ENCODE measurements at places on chromosomes 1 and 21. TPM values are rescaled to one million over a fixed set of nuclear protein-coding genes. Genes with fewer than 3 reads are reported as not detected.

GRCh38 chr1:214354440-214355148, 73.6 kb downstream of the SMYD2 start:
- H3K27ac ChIP-seq: no peak overlapping the region
- no peaks in the 10 kb centered on the region for H3K4me1 ChIP-seq
- no peak overlapping the region for H3K4me3 ChIP-seq
- no peak for DNase-seq

- no peaks in the 10 kb centered on the region for H3K27me3 ChIP-seq
- no peak overlapping the region for H3K4me3 ChIP-seq
- H3K36me3 ChIP-seq: no peaks in the 10 kb centered on the region
Observed at GRCh38 chr1:65952696-65953095, 160.0 kb downstream of the PDE4B start.

DMRTA2 gene
- not detected for total RNA-seq

TUFT1 gene
- 2.3 TPM for total RNA-seq

CD1D gene
- total RNA-seq: not detected

CEPT1 gene
- total RNA-seq: 34.8 TPM

ABCA4 gene
- total RNA-seq: not detected

Measured in activated naive CD8-positive, alpha-beta T cell treated with anti-CD3 and anti-CD28 coated beads for 36 hours (primary cell).